GM10248 (cell line): ENCODE measurements at places on chromosomes 7 and 10.

- DNase-seq: no peak
Observed at GRCh38 chr7:7104971-7105370, 77.4 kb upstream of the C1GALT1 start.

DNA sequence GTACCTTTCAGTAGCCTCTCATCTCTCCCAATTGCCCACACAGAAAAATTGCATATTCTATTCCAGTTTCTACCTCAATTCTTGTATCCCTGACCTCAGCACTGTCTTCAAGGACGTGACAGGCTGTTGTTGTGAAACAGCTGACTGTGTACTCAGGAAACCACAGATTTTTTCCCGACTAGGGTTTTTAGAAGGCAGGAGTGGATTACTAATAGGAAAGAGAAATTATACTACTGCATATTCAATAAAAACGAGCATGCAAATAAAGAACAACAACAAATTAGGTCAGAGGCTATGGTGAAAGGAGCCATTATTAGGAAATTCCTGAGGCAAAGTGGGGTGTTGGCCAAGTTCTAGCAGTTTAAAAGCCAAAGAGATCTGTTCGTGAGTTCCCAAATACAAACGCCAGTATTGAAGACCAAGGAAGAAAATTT, 93.4 kb downstream of the DOCK4 start:
- no peak for DNase-seq

DNA sequence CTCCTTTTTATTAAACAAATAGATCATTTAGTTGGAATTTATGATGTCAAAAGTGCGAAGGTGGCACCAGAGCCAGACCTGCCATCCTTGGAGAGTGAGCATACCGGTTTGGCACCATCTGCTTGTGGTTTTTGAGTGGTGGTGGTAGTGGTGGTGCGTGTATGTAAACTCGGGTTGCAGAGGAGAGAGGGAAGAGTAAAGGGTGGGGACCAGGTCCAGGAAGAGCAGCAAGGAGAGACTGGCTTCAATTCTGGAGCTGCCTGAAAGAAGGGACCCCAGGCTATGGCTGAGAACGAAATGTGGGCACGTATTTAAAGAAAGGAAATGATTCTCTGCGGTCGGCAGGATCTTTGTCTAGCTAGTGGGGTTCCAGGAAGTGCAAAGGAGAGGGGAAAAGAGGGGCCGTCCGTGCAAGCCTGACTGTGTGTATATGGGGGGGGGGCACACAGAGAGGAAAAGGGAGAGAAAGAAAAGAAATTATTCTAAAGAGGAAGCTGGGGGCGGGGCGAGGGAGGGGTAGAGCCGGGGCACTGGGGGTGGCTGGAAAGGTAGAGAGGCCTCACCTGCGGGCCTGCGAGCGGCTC, 448 bp upstream of the GOLGA7B start:
- DNase-seq: no peak

DNA sequence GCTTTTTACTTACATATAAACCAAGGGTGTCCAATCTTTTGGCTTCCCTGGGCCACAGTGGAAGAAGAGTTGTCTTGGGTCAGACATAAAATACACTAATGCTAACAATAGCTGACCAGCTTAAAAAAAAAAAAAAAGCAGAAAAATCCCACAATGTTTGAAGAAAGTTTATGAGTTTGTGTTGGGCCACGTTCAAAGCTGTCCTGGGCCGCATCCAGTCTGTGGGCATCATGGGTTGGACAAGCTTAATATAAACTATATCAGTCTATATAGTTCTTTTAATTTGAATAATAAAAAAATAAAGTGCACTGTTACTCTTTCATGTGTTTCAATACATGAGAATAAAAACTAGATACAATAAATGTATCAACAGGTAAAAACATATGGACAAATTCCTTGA, 179.9 kb downstream of the DNAJC1 start:
- no peak for DNase-seq

DNA sequence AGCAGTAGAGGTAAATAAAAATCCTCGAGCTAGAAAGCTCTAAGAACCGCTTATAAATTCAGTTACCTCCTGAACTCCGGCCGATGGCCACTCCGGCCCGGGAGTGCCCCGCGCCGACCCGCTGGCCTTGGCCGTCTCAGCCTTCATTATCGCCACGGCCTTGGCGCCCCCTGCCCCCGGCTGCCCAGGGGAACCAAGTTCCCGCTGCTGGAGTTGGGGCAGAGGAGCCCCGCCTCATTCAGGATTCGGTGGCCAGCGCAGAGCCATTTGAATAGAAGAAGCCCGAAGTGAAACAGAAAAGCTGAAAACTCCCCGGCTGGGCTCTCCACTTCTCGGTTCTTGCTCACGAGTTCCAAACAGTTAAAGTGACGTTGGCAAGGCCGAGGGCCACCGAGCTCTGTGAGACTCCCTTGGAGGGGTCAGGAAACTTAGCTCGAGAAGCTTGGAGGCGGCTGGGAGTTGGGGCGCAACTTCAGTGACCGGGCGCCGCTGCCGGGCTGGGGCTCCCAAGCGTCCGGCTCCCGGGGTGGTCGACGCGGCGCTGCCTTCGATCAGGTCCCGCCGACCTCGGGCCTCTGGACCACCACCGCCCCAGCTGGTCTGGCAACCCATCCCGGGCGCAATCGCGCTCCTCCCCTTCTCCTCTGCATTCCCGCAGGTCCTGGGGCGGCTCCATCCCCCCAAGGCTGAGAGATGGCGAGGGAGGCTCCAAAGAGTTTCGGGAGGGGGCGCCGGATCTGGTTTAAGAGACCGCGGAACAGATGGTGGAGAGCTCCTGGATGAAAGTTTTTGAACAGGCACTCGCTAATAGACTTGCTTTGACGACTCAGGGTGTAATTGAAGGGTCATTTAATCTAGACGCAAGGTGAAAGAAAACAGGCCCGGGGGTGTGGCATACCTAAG, 5.8 kb upstream of the FEZF1 start:
- peak; percentile 22 for DNase-seq

- DNase-seq: no peak
Observed at GRCh38 chr7:128019288-128019687, 11.9 kb downstream of the LRRC4 start.

- no peak for DNase-seq
Observed at GRCh38 chr10:131195558-131196159, 115.9 kb downstream of the TCERG1L start.

- DNase-seq: no peak
Observed at GRCh38 chr7:47710201-47710935, 128.5 kb upstream of the TNS3 start.

GRCh38 chr7:94178230-94178629, 174.1 kb upstream of the BET1 start:
- peak; percentile 17 for DNase-seq

GRCh38 chr10:91711885-91712680, 79.2 kb upstream of the PPP1R3C start:
- DNase-seq: peak; percentile 31

DNA sequence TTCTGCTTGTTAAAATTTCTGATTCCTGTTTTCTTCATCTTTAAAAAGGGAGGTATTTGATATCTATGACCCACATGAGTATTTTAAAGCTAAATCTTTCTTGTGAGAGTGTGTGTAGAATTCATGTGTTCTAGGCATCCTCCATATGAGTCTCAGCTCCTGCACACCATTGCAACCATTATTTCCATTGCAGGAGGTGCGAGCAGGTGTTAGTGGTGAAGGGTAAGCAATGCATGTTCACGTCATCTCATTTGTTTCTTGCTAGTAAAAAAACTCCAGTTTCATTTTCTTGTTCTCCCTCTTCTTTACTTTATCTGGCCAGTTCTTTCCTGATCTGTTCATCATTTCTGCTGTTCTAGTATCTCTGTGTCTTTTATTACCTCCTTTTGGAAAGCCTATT, 100.5 kb downstream of the ADRA2A start:
- no peak for DNase-seq

DNA sequence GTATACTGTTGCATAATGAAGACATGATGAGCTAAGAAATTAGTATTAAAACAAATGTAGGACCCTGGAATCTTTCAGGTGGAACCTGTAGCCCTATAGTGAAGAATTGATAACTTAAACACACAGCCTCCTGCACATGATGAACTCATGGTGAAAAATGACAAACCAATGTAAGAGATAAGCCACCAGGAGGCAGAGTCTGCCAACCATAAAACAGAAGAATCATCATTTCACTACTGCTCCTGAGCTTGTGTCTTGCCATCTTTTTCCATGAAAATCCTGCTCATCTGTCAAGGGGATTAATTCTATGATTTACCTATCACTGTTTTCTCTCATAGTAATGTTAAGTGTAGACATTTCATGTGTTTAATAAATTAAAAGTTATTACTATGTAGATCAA, 363.9 kb downstream of the MALRD1 start:
- DNase-seq: no peak

- no peak for DNase-seq
Observed at GRCh38 chr10:29784175-29784773, 149.5 kb upstream of the SVIL start.

DNA sequence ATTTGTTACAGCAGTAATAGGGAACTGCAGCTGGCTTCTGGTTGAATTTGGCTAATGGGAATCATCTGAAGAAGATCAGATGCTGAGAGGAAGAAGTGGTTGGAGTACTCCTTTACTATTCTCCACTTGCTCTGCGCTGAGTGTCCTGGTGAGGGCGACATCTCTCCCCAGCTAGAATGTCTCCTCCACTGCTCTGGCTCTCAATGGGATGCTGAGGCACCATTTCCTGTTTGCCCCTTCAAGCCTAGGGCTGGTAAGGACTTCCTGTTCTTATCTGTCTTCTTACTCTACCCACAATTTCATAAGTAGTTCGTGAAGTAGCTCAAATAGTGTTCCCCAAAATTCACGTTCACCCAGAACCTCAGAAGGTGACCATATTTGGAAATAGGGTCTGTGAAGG, 43.2 kb upstream of the TES start:
- no peak for DNase-seq

DNA sequence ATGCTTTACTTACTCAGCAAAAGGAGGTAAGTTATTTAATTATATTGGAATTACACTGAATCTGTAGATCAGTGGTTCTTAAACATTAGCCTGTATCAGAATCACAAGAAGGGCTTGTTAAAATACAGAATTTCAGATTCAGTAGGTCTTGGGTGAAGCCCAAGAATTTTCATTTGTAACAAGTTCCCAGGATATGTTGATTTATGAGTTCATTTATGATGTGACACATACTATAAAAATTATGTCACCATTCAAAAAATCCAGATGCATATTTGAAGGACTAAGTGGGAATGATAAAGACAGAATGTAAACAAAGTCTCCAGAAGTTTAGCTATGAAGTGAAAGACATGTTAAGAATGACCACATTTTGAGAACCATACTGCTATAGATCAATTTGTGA, 52.3 kb downstream of the HECTD2 start:
- DNase-seq: no peak

- DNase-seq: no peak
Observed at GRCh38 chr7:50262916-50263690, 41.4 kb upstream of the IKZF1 start.

DNA sequence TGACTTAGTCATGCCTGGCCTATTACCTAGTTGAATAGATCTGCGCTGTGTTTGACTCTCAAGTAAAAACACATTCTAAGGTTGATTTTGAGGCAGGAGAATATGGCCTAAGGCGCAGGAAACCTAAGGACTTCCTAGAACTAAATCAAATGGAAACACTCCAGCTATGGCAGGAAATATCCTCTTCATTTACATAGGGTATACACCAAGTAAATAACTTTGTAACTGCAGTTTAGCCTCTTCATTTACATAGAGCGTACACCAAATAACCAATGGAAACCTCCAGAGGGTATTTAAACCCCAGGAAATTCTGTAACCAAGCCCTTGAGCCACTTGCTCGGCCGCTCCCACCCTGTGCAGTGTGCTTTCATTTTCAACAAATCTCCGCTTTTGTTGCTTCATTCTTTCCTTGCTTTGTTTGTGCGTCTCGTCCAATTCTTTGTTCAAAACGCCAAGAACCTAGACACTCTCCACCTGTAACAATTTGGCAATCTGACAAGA, 35.6 kb upstream of the XRCC2 start:
- no peak for DNase-seq

- DNase-seq: peak; percentile 27
Observed at GRCh38 chr7:37920849-37921805, 687 bp downstream of the EPDR1 start.

- peak; percentile 21 for DNase-seq
Observed at GRCh38 chr7:81499262-81500116, 270.4 kb downstream of the HGF start.

GRCh38 chr7:51034521-51035264, 252.0 kb upstream of the GRB10 start:
- no peak for DNase-seq

DNA sequence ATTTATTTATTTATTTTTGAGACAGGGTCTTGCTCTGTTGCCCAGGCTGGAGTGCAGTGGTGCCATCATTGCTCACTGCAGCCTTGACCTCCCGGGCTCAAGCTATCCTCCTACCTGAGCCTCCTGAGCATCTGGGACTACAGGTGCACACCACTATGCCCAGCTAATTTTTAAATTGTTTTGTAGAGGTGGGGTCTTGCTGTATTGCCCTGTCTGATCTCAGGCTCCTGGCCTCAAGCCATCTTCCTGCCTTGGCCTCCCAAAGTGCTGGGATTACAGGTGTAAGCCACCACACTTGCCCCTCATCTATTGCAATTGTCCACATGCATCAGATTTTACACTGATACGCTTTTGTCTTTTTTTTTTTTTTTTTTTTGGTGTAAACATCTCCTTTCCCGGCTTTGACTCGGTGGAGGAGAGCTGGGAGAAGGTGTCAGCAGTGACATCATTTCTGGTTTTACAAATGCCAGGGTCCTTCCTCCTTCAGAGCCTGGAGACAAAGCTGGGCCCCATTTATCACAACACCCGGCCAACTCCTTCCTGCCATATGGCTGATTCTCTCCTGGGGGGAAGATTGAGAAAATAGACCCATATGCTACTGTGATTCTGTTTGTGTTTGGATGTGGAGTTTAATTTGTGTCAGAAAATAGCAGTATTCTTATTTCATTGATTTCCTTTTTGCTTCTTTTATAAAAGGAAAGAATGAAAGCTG, 61.3 kb downstream of the GALNT17 start:
- DNase-seq: no peak

DNA sequence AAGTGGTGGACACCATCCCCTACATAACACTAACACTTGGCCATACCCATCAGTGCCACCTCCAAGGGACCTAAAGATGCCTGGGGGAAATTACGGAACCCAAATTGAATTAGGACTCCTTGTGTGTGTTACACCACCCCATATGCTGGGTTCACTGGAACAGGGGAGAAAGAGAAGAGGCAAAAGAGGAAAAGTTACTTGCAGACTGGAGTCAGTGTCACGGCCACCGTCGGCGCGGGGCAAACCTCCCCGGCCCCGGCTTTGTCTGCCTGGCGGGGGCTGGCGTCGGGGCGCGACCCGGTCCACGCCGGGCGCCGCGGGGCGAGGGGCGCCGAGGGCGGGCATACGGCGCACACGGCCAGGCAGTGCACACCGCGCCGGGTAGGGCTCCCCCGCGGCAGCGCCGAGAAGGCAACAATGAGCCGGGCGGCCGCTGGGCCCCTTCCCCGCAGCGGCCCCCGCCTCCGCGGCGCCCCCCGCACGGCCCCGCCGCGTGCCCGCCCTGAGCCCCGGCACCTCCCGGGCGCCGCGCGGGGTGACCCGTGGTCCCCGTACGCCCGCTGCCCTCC, 171.1 kb downstream of the FAM107B start:
- DNase-seq: no peak

GRCh38 chr7:129307592-129307991, 82.8 kb downstream of the AHCYL2 start:
- no peak for DNase-seq

- DNase-seq: no peak
Observed at GRCh38 chr7:68868978-68869377, 729.3 kb upstream of the AUTS2 start.
